ENCODE measurements at places on chromosomes 3 and 15.

DNA sequence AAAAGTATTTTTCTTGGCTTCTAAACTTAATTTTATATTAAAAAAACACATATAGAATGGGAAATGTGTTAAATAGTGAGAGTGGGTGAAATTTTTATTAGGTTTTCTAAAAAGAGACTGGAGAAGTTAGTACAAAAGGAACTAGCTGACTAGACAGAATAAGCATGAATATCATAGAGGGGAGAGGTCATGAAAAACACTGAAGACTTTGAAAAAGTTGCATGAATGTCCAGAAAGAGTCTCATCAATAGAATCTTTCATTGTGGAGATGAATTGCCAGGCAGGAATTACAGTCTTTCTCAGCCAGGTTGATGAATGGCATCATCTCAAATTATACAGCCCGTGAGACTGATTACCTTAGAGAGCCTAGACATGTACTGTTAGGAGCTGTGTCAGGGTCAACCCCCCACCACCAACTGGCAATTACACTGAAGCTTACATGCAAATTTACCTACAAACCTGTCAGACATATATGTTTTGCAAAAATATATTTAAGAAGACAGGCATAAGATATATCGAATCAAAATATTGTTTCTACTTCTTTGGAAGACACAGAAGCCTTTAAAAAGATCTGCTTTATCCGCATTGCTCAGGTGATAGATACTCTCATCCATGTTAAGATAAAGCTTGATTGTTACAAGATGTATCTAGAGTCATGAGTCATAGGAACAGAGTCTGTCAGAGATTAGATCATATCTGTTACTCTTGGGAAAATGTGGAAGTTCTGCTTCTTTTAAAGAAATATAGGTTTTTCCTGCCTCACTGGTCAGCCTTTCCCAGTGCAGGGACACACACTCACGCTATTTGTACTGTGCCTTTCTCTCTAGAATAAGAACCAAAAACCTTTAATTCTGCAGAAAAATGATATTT lies 34.8 kb upstream of the PFN2 start:
- H3K4me1 ChIP-seq = peaks cover 3% of the 10 kb centered on the region
- peak overlapping the region; percentile 69 for H3K27ac ChIP-seq
- no peaks in the 10 kb centered on the region for H3K36me3 ChIP-seq
- H3K4me3 ChIP-seq = no peak overlapping the region

DNA sequence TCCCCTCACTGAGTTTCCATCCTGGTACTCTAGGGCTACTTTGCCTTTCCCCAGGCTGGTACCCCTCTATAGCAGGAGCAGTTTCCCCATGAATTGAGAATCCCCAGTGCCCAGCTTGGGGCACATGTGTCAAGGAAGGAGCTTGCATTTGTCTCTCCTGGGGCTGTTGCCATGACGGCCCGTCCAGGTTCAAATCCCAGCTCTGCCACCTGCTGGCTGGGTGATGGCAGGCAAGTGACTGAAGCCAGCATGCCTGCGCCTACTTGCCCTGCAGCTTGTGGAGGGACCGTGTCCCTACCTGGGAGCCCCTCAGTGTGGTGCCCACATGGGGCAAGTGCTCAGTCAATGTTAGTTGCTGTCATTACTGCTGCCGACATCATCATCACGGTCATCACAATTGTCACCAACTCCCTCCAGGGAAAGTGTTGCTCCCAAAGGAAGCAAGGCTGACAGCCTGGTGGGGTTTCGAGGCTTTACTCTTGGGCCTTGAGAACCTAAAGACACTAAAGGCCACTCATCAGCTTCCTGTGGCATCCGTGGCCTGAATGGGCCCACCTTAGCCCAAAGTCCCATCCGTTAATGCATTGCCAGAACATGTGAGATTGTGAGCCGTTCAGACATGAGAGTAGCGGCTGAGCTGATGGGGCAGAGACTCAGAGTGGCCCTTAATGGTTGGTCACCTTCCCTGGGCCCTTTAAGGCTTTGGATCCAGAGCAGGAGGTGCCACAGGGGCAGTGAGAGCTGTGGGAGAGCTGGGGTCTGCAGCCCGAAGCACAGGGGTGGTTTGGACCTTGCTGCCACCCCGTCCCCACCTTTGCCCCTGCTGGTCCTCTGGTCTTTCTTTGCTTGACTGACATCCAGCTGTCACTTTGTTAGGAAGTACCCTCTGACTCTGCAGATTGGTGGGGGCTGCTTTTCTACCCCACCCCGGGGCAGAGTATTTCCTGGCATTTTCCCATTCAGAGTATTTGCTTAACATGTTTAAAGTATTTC lies 144.4 kb downstream of the DNAJB8 start:
- peaks cover 6% of the 10 kb centered on the region for H3K4me1 ChIP-seq
- no peak overlapping the region for H3K27ac ChIP-seq
- no peaks in the 10 kb centered on the region for H3K27me3 ChIP-seq
- DNase-seq = peak; percentile 81
- H3K36me3 ChIP-seq = no peaks in the 10 kb centered on the region
- H3K4me3 ChIP-seq = no peak overlapping the region

GRCh38 chr3:182837855-182838454 lies 44.7 kb downstream of the ATP11B start:
- H3K4me1 ChIP-seq = no peaks in the 10 kb centered on the region
- H3K27ac ChIP-seq = no peak overlapping the region
- no peak overlapping the region for H3K4me3 ChIP-seq
- peaks cover 4% of the 10 kb centered on the region for H3K36me3 ChIP-seq
- no peaks in the 10 kb centered on the region for H3K27me3 ChIP-seq

- H3K36me3 ChIP-seq = no peaks in the 10 kb centered on the region
- H3K27me3 ChIP-seq = no peaks in the 10 kb centered on the region
- no peak overlapping the region for H3K27ac ChIP-seq
- no peaks in the 10 kb centered on the region for H3K4me1 ChIP-seq
Observed at GRCh38 chr3:66520724-66521123, 19.9 kb upstream of the LRIG1 start.

- no peaks in the 10 kb centered on the region for H3K27me3 ChIP-seq
- DNase-seq = peak; percentile 24
- no peak overlapping the region for H3K27ac ChIP-seq
- H3K4me3 ChIP-seq = no peak overlapping the region
- H3K36me3 ChIP-seq = no peaks in the 10 kb centered on the region
Observed at GRCh38 chr3:99747915-99748314, 69.7 kb upstream of the CMSS1 start.

DNA sequence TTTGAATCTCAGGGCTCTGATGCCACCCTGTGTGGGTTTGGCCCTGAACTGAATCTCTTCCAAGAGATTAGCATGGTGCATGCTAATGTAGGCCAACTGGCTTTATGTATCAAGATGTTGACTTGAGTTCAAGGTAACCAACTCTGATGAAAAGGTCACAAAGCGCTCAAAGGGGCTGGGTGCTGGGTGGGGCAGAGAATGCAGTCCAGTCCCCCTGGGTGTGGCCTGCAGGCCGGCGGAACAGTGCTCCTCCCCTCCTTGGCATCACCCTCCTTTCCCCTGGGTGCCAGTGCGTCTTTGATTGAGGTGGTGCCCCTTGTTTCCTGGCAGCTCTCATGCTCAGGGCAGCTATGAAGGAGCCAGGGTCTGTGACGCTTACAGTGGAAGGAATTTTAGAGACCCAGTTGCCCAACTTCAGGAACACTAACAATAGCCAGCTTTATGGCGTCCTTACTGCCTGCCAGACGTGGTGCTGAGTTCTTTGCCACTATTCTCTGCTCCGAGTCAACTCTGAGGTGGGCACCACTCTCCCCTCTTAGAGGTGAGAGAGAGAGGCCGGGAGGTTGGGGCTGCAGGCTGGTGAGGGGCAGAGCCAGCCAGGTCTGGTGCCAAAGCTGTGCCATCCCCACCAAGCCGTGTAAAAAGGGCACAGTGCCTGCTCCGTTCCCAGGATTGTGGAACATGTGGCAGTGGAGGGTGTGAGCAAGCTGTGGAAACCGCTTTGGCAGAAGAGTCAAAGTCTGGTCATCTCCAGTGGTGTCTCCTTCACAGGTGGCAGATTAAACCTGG lies 9.8 kb downstream of the SYNM start:
- no peak overlapping the region for H3K27ac ChIP-seq
- H3K27me3 ChIP-seq = no peaks in the 10 kb centered on the region
- no peak overlapping the region for H3K4me3 ChIP-seq
- no peak for DNase-seq
- peaks cover 34% of the 10 kb centered on the region for H3K36me3 ChIP-seq
- H3K4me1 ChIP-seq = no peaks in the 10 kb centered on the region

GRCh38 chr3:153319705-153320554 lies 157.9 kb downstream of the RAP2B start:
- H3K27ac ChIP-seq = no peak overlapping the region
- no peaks in the 10 kb centered on the region for H3K4me1 ChIP-seq
- no peaks in the 10 kb centered on the region for H3K36me3 ChIP-seq
- H3K27me3 ChIP-seq = no peaks in the 10 kb centered on the region
- no peak overlapping the region for H3K4me3 ChIP-seq

DNA sequence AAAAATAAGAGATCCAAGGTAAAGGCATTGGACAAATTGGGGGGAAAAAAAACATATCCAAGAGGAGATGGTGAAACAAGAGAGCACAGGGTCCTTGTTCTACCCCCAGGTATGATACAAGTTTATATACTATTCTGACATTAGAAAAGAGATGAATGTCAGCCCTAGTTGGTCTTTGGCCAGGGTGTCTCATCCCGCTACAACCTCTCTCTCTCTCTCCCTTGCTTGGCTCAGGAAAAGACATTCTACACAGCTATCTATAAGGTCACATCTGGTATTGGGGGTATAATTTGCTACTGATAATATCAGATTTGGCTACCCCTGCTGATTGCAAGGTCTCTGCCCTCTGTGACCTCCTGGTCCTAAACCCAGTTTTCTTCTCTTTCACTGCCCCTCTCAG lies 117.2 kb downstream of the GOLIM4 start:
- H3K4me3 ChIP-seq = no peak overlapping the region
- H3K27me3 ChIP-seq = no peaks in the 10 kb centered on the region
- DNase-seq = no peak
- H3K36me3 ChIP-seq = no peaks in the 10 kb centered on the region
- no peaks in the 10 kb centered on the region for H3K4me1 ChIP-seq
- H3K27ac ChIP-seq = no peak overlapping the region

GRCh38 chr3:119145128-119145499 lies 851 bp upstream of the TEX55 start:
- H3K4me1 ChIP-seq = no peaks in the 10 kb centered on the region
- H3K27me3 ChIP-seq = no peaks in the 10 kb centered on the region
- DNase-seq = no peak
- no peak overlapping the region for H3K4me3 ChIP-seq
- no peaks in the 10 kb centered on the region for H3K36me3 ChIP-seq

GRCh38 chr3:65975032-65975431 lies 63.7 kb downstream of the MAGI1 start:
- no peaks in the 10 kb centered on the region for H3K36me3 ChIP-seq
- no peak overlapping the region for H3K4me3 ChIP-seq
- H3K27me3 ChIP-seq = no peaks in the 10 kb centered on the region

- no peaks in the 10 kb centered on the region for H3K27me3 ChIP-seq
- H3K4me3 ChIP-seq = no peak overlapping the region
- no peak overlapping the region for H3K27ac ChIP-seq
- DNase-seq = peak; percentile 80
- H3K4me1 ChIP-seq = peaks cover 12% of the 10 kb centered on the region
Observed at GRCh38 chr3:185659942-185660921, 74.1 kb downstream of the SENP2 start.

DNA sequence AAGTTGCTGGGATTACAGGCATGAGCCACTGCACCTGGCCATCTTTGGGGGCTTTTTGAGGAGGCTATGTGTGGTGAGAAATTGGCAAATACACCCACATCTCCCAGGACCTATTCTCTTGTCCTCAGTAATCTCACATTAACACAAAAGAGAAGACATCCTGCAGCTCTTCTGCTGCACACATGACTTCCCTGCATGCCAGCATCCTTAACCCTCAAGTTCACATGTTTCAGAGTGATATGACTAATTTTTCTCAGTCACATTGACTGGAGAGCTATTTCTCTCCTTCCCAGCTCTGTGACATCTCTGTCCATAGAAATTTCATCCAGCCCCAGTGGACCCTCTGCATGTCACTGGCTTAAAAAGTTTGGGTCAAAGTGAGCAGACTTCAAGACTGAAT lies 1.9 kb upstream of the SKIC8 start:
- H3K4me3 ChIP-seq = no peak overlapping the region
- peaks cover 3% of the 10 kb centered on the region for H3K27me3 ChIP-seq
- H3K4me1 ChIP-seq = peaks cover 4% of the 10 kb centered on the region
- H3K36me3 ChIP-seq = no peaks in the 10 kb centered on the region
- H3K27ac ChIP-seq = no peak overlapping the region
- no peak for DNase-seq

- H3K27me3 ChIP-seq = no peaks in the 10 kb centered on the region
- H3K36me3 ChIP-seq = no peaks in the 10 kb centered on the region
- H3K4me1 ChIP-seq = peaks cover 3% of the 10 kb centered on the region
Observed at GRCh38 chr15:83733206-83733605, 79.3 kb downstream of the ADAMTSL3 start.

- no peaks in the 10 kb centered on the region for H3K27me3 ChIP-seq
- peak overlapping the region; percentile 8 for H3K4me3 ChIP-seq
- no peaks in the 10 kb centered on the region for H3K4me1 ChIP-seq
- H3K36me3 ChIP-seq = no peaks in the 10 kb centered on the region
- DNase-seq = peak; percentile 52
- no peak overlapping the region for H3K27ac ChIP-seq
Observed at GRCh38 chr15:66269326-66270090, 16.0 kb upstream of the MEGF11 start.

GRCh38 chr3:183370391-183370790 lies 58.0 kb downstream of the MCF2L2 start:
- DNase-seq = no peak
- no peaks in the 10 kb centered on the region for H3K27me3 ChIP-seq
- H3K4me3 ChIP-seq = no peak overlapping the region
- no peaks in the 10 kb centered on the region for H3K4me1 ChIP-seq
- no peaks in the 10 kb centered on the region for H3K36me3 ChIP-seq

GRCh38 chr15:40456299-40456712 lies 14.5 kb upstream of the CHST14 start:
- H3K27me3 ChIP-seq = no peaks in the 10 kb centered on the region
- peaks cover 27% of the 10 kb centered on the region for H3K4me1 ChIP-seq
- H3K36me3 ChIP-seq = peaks cover 15% of the 10 kb centered on the region

DNA sequence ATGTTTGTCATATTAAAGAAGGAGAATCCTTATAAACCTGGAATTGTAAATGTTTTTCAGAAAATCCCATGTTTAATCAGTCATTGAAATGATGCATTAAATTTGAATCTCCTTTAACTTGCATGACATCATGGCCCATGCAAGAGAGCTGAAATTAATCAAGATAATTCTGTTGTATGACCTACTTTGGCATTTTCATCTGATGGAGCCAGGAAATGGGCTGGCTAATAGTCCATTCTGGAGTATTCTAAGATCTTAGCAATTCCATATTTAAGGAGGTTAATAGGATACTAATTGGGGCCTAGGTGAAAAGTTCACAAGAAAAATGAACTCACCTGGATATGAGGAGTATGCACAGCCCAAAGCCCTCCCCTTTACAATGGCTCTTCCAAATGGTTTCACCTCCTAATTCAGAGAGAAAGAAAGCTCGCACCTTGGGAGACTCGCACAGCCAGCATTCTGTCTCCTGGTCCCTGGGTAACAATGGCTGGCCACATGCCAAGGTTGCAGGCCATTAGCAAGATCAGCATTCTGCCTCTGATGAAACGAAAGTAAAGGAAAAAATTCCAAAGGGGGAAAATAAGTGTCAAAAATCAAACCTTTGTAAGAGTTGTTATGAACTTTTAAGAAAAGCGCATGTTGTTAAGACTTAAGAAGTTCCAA lies 786.4 kb downstream of the MCTP2 start:
- no peak overlapping the region for H3K27ac ChIP-seq
- DNase-seq = no peak
- no peak overlapping the region for H3K4me3 ChIP-seq
- no peaks in the 10 kb centered on the region for H3K27me3 ChIP-seq
- H3K36me3 ChIP-seq = no peaks in the 10 kb centered on the region

Measured in trophoblast cell (in vitro differentiated cells and primary cell).